ENCODE measurements at places on chromosomes 7 and 10. TPM values are rescaled to one million over a fixed set of nuclear protein-coding genes. Genes with fewer than 3 reads are reported as not detected.

GRCh38 chr10:49082766-49083165 is 32.6 kb downstream of the VSTM4 start:
- H3K4me3 ChIP-seq, result no peak overlapping the region
- H3K27ac ChIP-seq, result no peak overlapping the region
- H3K27me3 ChIP-seq, result peaks cover 16% of the 10 kb centered on the region
- DNase-seq, result no peak
- no peaks in the 10 kb centered on the region for H3K36me3 ChIP-seq
- peaks cover 10% of the 10 kb centered on the region for H3K4me1 ChIP-seq

GRCh38 chr10:128779416-128779815 is 653.2 kb upstream of the MKI67 start:
- H3K27me3 ChIP-seq, result no peaks in the 10 kb centered on the region
- H3K4me3 ChIP-seq, result no peak overlapping the region
- H3K36me3 ChIP-seq, result no peaks in the 10 kb centered on the region
- no peak for DNase-seq

DNA sequence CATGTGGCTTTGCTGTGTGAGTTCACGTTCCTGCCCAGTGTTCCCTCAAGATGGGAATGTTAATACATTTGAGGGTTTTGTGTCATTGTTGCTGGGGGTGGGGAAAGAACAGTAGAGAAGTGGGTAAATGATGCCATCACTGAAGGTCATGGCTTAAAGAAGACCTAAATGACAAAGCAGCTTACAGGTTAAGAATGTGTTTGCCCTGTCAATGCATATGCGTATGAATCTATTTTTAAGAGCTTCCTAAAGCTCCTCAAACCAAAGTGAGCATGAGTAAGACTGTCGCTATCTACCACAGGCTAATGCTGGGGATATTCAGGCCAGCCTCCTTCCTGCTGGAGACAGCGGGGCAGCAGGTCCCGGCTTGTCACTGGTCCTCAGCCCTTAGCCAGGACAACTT is 162.9 kb downstream of the CREB5 start:
- peaks cover 15% of the 10 kb centered on the region for H3K27me3 ChIP-seq
- H3K4me3 ChIP-seq, result no peak overlapping the region
- H3K36me3 ChIP-seq, result no peaks in the 10 kb centered on the region

DNA sequence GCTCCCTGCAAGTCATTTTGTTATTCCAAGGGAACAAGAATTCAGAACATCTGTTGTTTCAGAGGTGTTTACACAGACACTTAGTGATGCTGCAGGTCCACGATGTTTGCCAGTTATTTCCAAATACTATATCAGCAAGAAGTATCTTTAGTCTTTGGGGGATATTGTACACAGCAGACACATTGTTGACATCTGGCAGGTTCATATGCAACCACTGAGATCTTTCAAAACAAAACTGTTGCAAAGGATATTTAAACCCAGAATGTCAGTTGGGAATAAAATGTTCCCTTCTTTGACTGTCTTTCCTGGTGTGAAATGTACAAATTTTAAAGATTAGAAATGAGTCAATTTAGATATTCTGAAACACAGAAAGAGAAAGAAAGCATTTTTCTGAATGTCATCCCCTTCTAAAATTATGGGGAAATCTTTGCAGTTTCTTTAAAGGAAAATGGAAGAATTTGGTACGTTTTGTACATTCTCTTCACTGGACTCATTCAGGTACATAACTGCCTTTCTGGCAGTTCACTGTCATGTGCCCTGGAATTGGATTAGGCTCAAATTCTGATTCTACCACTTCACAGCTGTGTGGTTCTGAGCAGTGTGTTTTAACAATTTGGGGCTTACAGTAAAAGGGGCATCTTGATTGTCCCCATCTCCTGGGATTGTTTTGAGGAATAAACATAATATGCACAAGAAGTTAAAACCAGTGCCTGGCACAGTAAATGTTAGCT is 40.3 kb upstream of the CELF2 start:
- no peaks in the 10 kb centered on the region for H3K4me1 ChIP-seq
- H3K27me3 ChIP-seq, result peaks cover 24% of the 10 kb centered on the region
- H3K27ac ChIP-seq, result no peak overlapping the region
- H3K36me3 ChIP-seq, result no peaks in the 10 kb centered on the region
- no peak overlapping the region for H3K4me3 ChIP-seq
- DNase-seq, result no peak

GRCh38 chr7:117193564-117193963 is 129.3 kb downstream of the WNT2 start:
- H3K27ac ChIP-seq, result no peak overlapping the region
- H3K4me3 ChIP-seq, result no peak overlapping the region
- H3K4me1 ChIP-seq, result no peaks in the 10 kb centered on the region
- no peak for DNase-seq
- no peaks in the 10 kb centered on the region for H3K36me3 ChIP-seq

DNA sequence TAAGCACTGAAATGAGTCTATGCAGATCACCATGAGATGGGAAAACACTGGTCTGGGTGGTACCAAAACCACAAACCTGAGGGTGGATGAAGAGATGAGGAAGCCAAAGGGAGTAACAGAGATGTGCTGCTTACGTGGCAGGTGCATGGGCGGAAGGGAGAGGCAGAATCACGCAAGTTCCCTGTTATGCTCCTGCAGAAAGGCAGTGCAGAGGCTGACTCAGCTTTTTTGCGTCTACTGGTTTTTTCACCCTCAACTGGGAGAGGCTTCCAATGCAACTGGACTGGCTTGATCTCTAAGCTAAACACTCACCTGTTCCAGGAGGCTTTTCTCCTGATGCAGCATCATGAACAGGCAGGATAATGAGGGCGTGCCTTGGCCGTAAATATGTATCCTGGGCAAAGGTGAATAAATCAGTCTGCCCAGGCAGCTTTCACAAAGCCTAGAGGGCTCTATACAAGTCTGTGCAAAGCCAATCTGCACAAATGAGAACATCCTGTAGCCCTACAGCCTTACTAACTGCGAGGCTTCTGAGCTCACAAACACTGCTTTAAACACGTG is 95.4 kb upstream of the AFAP1L2 start:
- peak; percentile 64 for DNase-seq
- peaks cover 29% of the 10 kb centered on the region for H3K36me3 ChIP-seq
- H3K27ac ChIP-seq, result peak overlapping the region; percentile 89
- H3K27me3 ChIP-seq, result no peaks in the 10 kb centered on the region
- H3K4me1 ChIP-seq, result peaks cover 80% of the 10 kb centered on the region

- no peak for DNase-seq
- no peaks in the 10 kb centered on the region for H3K27me3 ChIP-seq
- H3K4me1 ChIP-seq, result peaks cover 26% of the 10 kb centered on the region
- H3K27ac ChIP-seq, result no peak overlapping the region
- H3K4me3 ChIP-seq, result no peak overlapping the region
These were observed 13.5 kb downstream of the CCM2 start for GRCh38 chr7:45013465-45013967.

GRCh38 chr7:146150153-146150552 is 33.6 kb downstream of the CNTNAP2 start:
- no peaks in the 10 kb centered on the region for H3K4me1 ChIP-seq
- no peak for DNase-seq
- H3K4me3 ChIP-seq, result no peak overlapping the region
- H3K27me3 ChIP-seq, result no peaks in the 10 kb centered on the region
- H3K27ac ChIP-seq, result no peak overlapping the region

DNA sequence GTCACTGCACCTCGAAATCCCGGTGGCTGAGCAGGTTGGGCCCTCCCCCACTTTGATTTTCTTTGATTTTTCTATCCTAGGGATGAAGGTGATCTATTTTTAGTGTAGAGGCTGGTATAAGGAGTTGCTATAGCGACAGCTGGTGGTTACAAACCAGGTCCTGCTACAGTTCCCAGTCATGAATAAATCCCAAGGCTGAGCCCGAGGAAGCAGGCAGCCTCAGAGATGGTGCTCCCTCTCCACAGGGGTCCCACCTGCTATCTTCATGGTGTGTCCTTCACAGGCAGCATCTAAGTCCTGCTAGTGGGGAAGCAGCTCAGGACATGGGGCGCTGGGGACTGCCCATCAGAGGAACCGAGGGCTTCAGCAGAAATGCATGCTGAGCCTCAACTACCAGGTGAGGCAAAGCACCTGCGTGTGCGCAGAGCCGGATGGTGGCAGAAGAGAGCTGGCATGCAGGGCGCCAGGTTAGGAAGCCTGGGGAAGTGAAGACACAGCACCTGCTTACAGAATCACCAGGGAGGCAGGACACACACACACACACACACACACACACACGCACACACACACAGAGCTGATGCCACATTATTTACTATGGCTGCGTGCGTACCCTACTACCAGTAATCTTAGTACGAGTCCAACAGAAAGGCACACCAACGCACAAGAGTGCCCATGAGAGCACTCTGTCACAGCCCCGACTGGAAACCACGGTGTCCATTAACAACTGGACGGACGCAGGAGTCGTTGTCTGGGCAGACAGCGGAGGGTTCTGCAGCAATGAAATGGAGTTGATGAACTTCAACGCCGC is 150.9 kb downstream of the PRKAG2 start:
- peaks cover 8% of the 10 kb centered on the region for H3K4me1 ChIP-seq
- no peaks in the 10 kb centered on the region for H3K27me3 ChIP-seq
- H3K4me3 ChIP-seq, result no peak overlapping the region
- H3K36me3 ChIP-seq, result no peaks in the 10 kb centered on the region

DNA sequence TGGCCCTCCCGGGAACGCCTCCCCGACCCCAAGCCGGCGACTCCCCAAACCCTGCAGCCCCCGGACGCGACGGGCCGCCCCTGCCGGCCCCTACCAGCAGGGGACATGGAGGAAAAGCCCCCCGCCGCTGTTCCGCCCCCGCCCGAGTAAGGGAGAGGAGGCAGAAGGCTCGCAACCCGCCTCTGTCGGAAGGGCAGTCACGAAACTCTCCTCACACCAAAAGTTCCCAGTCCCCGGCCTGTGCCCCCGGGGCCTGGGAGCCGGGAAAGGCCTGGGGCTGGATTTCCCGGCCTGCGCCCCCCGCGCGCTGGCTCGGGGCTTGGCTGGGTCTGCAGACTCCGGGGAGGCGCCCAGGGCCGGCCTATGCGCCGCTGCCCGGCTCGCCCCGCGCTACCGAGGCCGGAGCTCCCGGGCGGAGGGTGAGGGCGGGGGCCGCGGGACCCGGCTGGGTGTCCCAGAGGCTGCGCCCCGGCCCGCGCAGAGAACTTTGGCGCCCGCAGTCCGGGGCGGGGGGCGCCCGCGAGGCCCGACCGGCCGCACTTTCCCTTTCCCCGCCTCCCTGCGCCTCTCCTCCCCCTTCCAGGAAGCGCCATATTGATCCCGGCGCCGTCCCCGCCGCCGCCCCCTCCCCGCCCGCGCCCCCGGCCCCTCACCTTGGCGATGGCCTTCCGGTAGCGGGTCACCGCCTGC is 728 bp downstream of the PARD3 start:
- H3K4me1 ChIP-seq, result peaks cover 7% of the 10 kb centered on the region
- peak overlapping the region; percentile 50 for H3K4me3 ChIP-seq
- no peak for DNase-seq
- no peak overlapping the region for H3K27ac ChIP-seq
- H3K36me3 ChIP-seq, result peaks cover 2% of the 10 kb centered on the region

- no peaks in the 10 kb centered on the region for H3K4me1 ChIP-seq
- no peak overlapping the region for H3K4me3 ChIP-seq
- H3K27ac ChIP-seq, result no peak overlapping the region
- no peaks in the 10 kb centered on the region for H3K27me3 ChIP-seq
These were observed 648.5 kb upstream of the LRRN3 start for GRCh38 chr7:110442381-110442837.

- no peak overlapping the region for H3K27ac ChIP-seq
- H3K4me3 ChIP-seq, result no peak overlapping the region
- H3K4me1 ChIP-seq, result no peaks in the 10 kb centered on the region
- DNase-seq, result no peak
- no peaks in the 10 kb centered on the region for H3K27me3 ChIP-seq
These were observed 510.1 kb upstream of the AUTS2 start for GRCh38 chr7:69088185-69088584.

GRCh38 chr10:48639632-48640031 is 34.8 kb upstream of the ARHGAP22 start:
- no peak overlapping the region for H3K27ac ChIP-seq
- no peak for DNase-seq
- H3K36me3 ChIP-seq, result no peaks in the 10 kb centered on the region

DNA sequence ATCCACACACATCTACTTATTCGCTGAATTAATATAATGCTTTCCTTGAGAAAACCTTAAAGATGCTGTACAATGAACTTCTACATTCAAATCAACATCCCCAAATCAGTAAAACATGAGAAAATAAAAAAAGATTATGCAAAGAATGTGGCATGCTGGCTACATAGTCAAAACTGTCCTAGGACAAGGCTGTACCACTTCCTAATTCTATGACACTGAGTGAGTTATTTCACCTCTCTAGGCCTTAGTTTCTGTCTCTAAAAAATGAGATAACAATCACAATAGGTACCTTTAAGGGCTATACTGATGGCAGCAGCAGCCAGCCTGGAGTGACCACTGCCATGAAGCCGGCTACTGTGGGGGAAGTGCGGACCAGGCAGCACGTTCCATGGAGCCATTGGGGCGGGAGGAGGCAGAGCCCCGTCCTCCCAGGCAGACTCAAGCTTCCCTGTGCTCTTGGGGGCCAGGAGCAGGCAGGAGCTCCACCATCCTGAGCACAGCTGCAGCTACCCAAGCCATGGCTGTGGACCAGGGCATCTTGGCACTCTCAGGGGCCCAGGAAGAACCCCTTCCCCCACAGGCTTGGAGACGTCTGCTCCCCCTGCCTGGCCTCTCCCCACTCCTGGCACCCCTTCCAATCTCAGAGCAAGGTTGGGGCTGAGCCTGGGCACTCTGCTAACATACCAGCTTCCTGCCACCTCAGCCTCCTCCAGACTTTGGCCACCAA is 110.2 kb downstream of the ELAPOR2 start:
- H3K27me3 ChIP-seq, result peaks cover 5% of the 10 kb centered on the region
- H3K4me1 ChIP-seq, result no peaks in the 10 kb centered on the region
- no peak for DNase-seq
- no peak overlapping the region for H3K4me3 ChIP-seq
- H3K27ac ChIP-seq, result no peak overlapping the region
- no peaks in the 10 kb centered on the region for H3K36me3 ChIP-seq

GRCh38 chr10:49608166-49609005 is 1.7 kb upstream of the SLC18A3 start:
- peaks cover 14% of the 10 kb centered on the region for H3K36me3 ChIP-seq
- H3K4me3 ChIP-seq, result no peak overlapping the region
- H3K4me1 ChIP-seq, result peaks cover 9% of the 10 kb centered on the region
- DNase-seq, result no peak

DNA sequence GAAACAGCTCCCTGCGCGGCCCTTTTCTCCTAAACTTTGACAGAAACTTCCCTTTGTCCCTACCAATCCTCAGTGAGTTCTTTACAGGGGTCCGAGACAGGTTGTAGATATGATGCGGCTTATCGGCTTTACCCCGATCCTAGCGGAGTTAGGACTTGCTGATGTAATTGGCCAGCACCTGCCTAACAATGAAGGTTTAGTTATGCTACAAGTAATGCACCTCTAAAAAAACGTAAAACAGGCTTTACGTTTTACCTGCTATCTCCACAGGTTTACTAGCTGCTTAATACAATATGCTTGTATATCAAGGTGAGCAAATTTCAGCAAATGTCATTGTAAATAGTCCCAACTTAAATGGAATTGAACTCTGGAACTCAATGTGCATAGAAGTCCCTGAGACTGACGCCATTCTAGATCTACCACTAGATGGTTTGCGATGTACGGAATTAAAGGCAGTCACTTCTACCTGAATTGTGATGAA is 697 bp upstream of the SNX13 start:
- peaks cover 13% of the 10 kb centered on the region for H3K36me3 ChIP-seq
- H3K4me1 ChIP-seq, result peaks cover 34% of the 10 kb centered on the region
- peak overlapping the region; percentile 97 for H3K27ac ChIP-seq
- no peak for DNase-seq
- peak overlapping the region; percentile 93 for H3K4me3 ChIP-seq

DDIT4 gene
- 384 TPM for total RNA-seq

ZNF398 gene
- total RNA-seq, result 11.8 TPM

JMJD1C gene
- 63.0 TPM for total RNA-seq

COL26A1 gene
- total RNA-seq, result not detected
